ENCODE measurements at places on chromosomes 12 and 14. TPM values are rescaled to one million over a fixed set of nuclear protein-coding genes. Genes with fewer than 3 reads are reported as not detected.

ISCU gene
- 97.8 TPM for total RNA-seq

ORAI1 gene
- total RNA-seq, result 21.0 TPM

POC1B gene
- 23.9 TPM for total RNA-seq

TAS2R9 gene
- not detected for total RNA-seq

MMP19 gene
- 1.5 TPM for total RNA-seq

SLC38A4 gene
- 8.8 TPM for total RNA-seq

OR9K2 gene
- not detected for total RNA-seq

ACOT6 gene
- 0.47 TPM for total RNA-seq

VWF gene
- 34.8 TPM for total RNA-seq

NGB gene
- total RNA-seq, result not detected

KRT79 gene
- total RNA-seq, result not detected

KLRC1 gene
- total RNA-seq, result 0.41 TPM

AP1G2 gene
- 51.7 TPM for total RNA-seq

TMEM119 gene
- total RNA-seq, result 29.7 TPM

OTX2 gene
- 0.23 TPM for total RNA-seq

TEX52 gene
- not detected for total RNA-seq

TAS2R19 gene
- 14.1 TPM for total RNA-seq

TMEM229B gene
- 2.5 TPM for total RNA-seq

LRP6 gene
- total RNA-seq, result 133 TPM

HOXC4 gene
- 10.0 TPM for total RNA-seq

MYO1A gene
- total RNA-seq, result 0.64 TPM

SELPLG gene
- total RNA-seq, result 4.8 TPM

KRT82 gene
- not detected for total RNA-seq

SLC2A14 gene
- 0.64 TPM for total RNA-seq

PZP gene
- 1.6 TPM for total RNA-seq

TAS2R43 gene
- 10.3 TPM for total RNA-seq

TAS2R42 gene
- total RNA-seq, result not detected

NKX2-1 gene
- not detected for total RNA-seq

CCDC197 gene
- 0.23 TPM for total RNA-seq

ZNF385A gene
- total RNA-seq, result 12.1 TPM

Data from metanephros (tissue), 2 donors.